Stimulated activated CD4-positive, alpha-beta T cell treated with anti-CD3 and anti-CD28 coated beads, Interleukin-1b, Interleukin-23, amount 100 ng/mL, for 4 hours (primary cell): ENCODE measurements at places on chromosomes 11 and 22.

DNA sequence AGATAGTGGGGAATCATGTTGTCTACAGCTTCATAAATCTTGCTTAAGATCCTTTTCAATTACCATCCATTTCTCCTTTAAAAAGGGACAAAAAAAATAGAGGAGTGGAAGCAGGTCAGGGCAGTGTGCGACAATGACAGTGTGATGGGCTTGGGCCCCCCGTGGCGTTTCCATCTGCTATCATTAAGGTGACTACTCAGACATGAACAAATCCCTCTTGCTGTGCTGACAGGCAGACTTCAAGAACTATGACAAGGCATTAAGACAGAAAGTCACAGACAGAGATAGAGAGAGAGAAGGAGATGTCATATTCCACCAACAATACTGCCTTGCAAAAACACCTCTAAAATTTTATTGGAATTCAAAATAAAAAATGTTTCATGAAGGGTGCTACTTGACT is 263.2 kb downstream of the DCDC1 start:
- DNase-seq = no peak

DNA sequence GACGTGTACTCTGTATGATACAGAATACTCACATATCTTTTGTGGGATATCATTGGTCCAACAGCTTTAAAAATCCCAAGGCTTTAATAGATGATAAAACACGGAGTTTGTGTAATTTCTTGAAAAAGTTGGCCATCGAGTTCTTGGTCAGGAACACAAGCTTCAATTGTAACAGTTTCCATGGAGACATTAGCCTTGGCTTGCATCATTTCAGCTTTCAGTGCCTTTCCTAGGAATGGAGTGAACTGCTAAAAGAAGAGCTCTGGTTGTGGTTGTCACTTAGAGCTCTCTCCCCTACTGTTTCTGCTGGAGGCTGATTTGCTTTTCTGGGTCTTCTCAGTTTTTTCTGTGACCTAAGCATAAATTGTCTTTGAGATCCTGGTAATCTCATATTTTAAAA is 14.2 kb downstream of the BMAL1 start:
- DNase-seq = no peak

GRCh38 chr11:33860926-33861325 is 30.9 kb downstream of the LMO2 start:
- DNase-seq = no peak

GRCh38 chr11:2651054-2651617 is 48.7 kb downstream of the KCNQ1OT1 start:
- DNase-seq = no peak

GRCh38 chr11:94550513-94550912 is 6.8 kb downstream of the FUT4 start:
- DNase-seq = no peak
